ENCODE measurements at places on chromosomes 3 and 15. TPM values are rescaled to one million over a fixed set of nuclear protein-coding genes. Genes with fewer than 3 reads are reported as not detected.
A peak's percentile ranks its signal among the peaks of the same experiment; 100 is the strongest.

DNA sequence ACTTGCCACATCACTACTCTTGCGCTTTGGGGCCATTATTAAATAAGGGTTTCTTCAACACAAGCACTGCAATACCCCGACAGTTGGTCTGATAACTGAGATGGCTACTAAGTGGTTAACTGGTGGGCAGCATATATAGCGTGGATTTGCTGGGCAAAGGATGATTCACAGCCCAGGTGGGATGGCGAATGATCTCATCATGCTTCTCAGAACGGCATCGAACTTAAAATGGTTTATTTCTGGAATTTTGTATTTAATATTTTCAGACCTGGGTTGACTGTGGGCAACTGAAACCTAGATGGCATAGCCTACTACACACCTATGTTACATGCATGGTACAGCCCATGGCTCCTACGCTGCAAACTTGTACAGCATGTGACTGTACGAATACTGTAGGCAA lies 26.8 kb upstream of the TKT start:
- DNase-seq, result no peak

Gene TNK2
- 29.3 TPM for total RNA-seq

DNA sequence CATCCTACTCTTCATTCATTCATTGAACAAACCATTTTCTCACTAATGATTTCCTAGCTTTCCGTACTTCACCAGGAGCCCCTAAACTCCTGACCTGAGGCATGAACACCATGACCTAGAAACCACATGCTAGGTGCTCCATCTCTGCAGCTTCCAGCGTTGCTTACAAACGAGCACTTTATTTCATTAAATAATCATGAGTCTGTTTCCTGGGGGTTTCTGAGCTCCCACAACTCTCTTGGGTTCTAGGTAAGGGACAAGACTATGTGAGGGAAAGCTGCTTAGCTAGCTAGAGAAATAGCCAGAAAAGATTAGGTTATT lies 1.3 kb downstream of the MAP2K1 start:
- DNase-seq, result no peak

- DNase-seq, result no peak
Measured at GRCh38 chr3:120798346-120798745, 55.8 kb downstream of the GTF2E1 start.

GRCh38 chr3:59764171-59764570 lies 714.3 kb upstream of the CFAP20DC start:
- no peak for DNase-seq

DNA sequence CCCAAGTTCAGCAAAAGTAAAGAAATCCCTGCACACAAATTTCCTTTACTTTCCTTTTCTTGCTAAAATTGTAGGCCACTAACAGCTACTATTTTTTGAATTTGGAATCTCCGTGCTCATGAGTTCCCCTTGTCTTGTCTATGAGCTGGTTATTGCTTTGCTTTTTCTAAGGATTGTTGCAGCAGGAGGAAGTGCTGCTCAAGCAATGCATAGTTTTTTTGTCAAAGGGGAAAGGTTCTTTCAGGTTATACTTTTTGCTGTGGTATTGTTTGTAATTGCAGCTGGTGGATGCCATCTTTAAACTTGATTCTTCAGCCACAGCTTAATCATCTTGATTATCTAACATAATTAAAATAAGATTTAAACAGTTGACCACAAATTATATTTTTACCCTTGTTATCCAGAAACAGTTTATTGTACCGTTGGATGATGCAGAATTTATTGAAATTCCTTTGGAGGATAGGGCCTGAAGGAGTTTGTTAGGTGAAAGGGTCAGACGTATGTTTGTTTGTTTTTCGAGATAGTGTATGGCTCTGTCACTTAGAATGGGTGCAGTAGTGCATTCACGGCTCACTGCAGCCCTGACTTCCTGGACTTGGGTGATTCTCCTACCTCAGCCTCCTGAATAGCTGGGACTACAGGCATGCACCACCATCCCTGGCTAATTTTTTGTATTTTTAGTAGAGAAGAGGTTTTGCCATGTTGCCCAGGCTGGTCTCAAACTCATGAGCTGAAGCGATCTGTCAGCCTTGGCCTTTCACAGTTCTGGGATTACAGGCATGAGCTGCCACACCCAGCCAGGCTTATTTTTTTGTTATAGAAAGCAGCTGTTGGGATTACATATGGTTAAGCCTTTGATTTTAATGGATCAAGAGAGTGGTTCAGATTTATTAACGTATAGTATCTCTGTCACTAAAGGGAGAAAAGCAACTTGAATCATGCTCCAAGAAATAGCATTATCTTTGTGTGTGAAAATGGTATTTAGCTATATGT lies 11.7 kb downstream of the MGA start:
- no peak for DNase-seq

DNA sequence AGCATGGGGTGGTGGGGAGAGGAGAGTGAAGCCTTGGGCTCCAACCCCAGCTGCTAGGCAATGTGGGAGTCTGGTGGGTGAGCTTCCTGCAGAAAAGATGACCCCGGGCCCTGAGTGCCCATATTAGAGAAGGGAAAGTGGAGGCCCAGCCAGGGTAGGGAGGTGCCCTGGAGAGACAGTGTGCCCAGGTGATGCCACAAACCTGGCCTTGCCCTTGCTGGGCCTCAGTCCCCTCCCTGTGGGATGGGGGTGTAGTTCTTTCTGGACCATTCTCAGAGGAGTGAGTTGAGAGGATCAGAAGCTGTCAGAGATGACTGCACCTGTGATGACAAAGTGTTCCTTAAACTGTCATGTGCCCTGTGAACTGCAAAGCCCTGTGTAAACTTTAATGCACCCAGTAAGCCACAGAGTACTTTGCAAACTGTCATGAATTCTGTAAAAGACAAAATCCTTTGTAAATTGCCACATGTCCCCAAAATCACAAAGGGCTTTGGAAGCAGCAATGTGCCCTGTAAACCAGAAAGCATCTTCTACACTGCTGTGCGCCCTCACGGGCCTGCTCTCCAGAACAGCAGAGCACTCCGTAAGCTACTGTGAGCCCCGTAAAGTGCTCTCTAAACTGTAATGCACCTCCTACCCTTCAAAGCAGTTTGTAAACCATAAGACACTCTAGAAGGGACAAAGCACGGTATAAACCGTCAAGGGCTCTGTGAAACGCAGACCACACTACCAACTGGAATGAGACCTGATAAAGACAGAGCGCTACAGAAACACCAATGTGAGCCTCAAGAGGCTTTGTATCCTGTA lies 51.3 kb upstream of the FGD5 start:
- DNase-seq, result no peak

DNA sequence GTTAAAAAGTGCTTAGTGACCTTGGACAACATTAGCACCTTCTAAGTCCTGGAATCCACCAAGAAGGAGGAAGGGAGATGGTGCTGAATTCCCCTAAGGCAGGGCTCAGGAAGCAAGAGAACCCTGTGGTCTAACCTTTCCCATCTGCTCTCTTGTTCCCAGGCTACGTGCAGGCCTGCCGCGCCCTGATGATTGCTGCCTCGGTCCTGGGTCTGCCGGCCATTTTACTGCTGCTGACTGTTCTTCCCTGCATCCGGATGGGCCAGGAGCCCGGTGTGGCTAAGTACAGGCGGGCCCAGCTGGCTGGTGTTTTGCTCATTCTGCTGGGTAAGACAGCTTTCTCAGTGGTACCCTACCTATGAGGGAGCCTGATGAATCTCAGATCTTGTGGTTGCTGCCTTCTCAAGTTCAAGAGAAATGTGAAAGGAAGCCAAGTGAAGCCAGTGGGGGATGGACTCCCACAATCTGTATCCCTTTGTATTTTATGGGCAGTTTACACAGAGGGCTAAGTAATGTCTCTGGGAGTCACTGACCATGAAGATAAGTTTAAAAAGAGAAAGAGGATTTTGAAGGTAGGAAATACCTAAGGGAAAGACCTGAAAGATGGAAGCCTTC lies 4.4 kb downstream of the CLDN11 start:
- no peak for DNase-seq

Gene PLSCR4
- 10.0 TPM for total RNA-seq

Gene MUC13
- 0.08 TPM for total RNA-seq

- DNase-seq, result no peak
Measured at GRCh38 chr3:135056084-135056730, 261.1 kb downstream of the EPHB1 start.

DNA sequence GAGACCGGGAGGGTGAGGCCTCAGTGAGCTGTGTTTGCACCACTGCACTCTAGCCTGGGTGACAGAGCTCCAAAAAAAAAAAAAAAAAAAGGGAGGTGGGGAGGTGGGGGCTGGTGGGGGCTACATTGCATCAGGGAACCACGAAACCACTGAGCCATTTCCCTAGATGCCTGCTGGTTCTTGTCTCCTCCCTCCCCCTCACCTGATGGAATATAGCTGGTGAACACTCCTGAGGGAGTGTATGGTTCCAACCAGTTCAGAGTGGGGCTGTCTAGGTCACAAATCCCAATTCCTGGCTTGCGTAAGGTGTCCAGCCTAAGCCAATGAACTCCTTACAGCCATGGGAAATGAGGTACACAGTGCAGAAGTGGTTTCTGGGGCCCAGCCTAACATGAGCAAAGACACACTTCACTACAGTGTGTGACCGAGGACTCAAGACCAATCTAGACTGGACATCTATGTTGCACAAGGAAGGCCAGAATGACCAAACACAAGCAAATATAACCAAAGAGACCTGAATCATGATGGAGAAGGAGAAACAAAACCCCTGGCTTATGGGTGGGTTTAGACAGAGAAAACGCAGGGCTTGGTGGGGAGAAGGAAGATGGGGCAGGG lies 39.1 kb upstream of the OSBPL11 start:
- DNase-seq, result no peak

DNA sequence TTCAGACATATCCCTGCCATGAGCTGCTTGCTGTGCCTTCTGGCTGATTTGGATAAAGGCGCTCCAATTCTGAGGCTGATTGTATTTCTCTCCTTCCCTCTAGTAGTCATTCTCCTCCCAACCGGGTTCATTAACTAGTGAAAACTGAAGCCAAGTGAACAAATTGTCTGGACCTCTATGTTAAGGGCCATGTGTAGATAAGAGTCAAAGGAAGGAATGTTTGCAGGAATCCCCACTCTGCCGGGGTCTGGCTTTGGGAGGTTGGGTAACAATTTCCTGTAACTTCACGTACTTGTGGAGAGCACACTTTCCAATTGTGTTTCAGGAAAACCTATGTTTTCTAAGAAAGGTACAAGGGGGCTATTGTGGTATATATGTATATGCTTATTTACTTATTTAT lies 38.2 kb upstream of the SUCLG2 start:
- no peak for DNase-seq

Gene MTFMT
- 23.1 TPM for total RNA-seq

DNA sequence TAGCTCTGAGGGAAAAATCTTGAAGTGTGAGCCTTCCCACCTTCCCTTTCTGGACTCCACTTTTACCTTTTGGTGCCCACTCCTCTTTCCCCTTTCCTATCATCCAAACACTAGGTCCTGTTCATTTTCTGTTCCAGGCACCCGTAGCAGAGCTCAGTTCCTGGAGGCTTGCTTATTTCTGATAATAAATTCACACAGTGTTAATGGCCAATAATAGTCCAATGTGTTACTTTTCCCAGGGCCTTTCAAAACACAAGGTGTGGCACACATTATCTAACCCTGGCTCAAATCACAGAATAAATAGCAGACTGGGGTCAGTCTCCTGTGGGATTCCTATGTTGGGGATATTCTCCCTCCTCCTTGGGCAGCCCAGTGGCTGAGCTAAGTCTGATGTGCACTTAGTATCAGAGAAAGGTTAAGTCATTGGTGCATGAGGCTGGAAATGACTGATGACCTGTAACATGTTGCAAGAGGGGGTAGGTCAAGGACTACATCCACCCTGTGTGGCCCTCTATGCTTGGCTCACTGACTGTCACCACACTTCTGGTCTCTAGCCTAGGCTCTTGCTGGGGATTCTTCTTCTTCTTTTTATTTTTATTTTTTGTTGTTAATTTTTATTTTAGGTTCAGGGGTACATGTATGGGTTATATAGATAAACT lies 43.7 kb upstream of the ROPN1 start:
- no peak for DNase-seq

DNA sequence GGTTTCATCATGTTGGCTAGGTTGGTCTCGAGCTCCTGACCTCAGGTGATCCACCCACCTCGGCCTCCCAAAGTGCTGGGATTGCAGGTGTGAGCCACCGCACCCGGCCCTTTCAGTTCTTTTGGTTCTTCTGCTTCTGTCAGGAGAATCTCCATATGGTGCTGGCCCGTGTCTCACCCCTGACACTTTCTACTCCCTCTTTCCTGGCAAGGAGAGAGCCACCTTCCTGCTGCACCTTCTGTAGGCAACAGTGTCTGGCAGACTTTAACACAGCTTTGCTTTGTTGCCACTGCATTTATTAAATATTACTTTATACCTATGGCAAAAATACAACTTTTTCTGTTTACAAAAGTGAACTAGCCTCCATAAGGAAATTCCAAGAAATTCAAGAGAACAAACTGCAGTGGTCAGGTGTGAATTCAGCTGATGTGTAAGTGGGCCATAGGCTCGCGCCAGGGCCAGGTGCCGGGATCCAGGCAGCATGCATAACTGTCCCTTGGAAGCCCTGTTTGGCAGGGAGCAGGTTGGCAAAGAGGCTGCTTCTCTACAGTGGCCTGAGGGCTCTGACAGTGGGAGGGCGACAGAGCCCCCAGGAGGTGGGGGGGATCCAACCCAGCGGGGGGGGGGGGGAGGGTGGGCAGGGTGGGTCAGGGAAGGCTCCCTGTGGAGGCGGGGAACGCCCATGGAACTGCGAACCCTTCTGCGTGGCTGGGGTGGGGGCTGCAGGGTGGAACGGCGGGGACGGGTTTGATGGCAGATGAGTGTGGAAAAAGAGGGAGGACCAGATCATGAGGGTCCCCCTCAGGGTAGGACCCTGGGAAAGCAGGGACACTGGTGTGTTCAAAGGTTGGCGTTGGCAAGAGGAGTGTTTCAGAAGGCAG lies 21.1 kb downstream of the CTSH start:
- DNase-seq, result no peak

DNA sequence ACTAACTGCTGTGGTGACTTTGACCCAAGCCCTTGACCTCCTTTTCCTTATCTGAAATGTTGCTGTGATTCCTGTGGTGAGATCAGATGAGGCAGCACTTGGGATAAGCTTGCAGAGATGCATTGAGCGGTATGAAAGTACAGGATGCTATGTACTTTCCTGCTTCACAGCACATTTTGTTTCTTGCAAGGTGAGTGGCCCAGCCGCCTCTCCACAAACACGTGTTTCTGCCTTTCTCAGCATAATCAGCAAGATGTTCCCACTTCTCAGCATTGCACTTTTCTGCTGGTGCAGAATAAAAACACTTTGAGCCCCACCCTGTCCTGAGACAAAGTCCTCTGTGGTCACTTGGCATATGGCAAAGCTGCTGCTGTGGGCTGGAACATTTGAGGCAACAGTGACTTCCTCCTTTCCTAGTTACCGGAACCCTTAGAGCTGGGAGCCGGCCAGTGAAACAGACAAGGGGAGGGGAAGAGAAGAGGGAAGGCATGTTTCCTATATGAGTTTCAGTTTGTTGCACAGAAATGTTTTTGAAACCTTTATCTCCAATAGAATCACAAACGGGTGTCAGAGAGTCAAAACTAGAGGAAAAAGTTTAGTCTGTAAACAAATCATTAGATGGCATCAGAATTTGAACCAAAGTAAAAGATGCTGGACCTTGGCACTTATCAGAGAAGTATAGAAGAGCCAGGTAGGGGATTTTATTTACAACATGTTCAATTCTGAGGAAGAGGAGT lies 5.0 kb downstream of the NUDT16 start:
- DNase-seq, result peak; percentile 65

Data from heart left ventricle (tissue), 16 donors.